Astrocyte (in vitro differentiated cells and primary cell): ENCODE measurements at places on chromosomes 4 and X. TPM values are rescaled to one million over a fixed set of nuclear protein-coding genes. Genes with fewer than 3 reads are reported as not detected.

DNA sequence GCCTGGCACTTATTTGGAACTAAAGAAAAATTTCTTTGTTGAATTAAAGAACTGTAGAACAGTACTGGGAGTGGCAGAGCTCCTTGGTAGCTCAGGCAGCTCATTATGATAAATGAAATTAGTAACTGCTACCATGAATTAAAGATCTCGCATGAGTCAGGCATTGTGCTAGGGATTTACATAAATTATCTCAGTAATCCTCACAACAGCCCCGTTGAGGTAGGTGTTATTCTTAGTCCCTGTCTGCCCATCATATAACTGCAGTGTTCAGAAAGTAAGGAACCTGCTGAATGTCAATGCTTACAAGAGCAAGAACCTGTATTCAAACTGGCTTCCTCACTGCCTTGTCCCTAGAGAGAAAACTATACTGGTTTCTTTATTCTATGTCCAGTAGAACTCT is 108.3 kb downstream of the NLGN4X start:
- no peak for DNase-seq

DNA sequence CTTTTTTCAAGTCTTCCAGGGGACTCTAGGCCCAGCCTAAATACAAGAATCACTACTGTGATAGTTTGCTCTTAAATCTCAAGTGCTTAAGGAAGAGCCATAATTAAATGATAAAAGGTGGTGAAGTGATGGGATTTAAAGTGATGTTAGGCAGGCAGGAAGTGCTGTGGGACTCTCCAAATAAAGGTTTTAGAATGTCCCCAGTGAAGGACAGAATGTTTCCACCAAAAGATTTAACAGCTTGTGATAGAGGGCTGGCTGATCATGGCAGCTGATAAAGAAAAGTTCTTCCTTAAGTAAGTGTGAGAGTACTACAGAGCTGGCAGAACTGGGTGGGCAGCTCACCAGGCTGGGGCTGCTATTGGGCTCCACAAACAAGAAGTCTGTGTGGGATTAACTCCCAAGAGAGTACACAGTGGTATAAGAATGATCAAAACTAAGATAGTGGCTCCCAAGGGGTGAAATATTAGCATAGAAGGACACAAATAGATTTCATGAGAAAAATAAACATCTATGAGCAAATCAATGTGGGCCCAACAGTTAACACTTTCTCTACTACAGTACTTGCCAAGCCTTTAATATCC is 637.2 kb upstream of the CPEB2 start:
- no peak for DNase-seq

DNA sequence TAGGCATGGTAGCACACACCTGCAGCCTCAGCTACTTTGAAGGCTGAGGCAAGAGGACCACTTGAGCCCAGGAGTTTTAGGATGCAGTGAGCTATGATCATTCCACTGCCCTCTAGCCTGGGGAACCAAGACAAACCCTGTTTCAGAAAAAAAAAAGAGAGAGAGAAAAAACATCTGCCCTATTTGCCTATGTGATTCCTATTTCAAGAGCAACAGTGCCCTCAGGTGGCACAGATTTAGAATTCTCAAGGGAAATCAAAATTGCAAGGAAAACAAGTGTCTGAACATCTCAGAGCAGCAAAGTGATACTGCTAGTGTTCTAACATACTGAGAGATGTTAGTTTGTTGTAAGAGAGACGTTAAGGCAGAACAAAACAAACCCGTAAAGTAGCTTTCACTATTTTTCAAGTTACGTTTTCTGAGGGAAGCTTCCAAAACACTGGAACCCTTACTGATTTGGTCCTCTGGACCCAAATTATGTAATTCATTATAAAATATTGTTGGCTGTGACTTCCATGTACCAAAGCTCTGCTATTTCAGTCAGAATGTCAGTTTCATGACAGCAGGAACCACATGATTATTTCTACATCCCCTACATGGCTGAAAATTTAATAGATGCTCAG is 7.9 kb downstream of the BDH2 start:
- DNase-seq = peak; percentile 31

DNA sequence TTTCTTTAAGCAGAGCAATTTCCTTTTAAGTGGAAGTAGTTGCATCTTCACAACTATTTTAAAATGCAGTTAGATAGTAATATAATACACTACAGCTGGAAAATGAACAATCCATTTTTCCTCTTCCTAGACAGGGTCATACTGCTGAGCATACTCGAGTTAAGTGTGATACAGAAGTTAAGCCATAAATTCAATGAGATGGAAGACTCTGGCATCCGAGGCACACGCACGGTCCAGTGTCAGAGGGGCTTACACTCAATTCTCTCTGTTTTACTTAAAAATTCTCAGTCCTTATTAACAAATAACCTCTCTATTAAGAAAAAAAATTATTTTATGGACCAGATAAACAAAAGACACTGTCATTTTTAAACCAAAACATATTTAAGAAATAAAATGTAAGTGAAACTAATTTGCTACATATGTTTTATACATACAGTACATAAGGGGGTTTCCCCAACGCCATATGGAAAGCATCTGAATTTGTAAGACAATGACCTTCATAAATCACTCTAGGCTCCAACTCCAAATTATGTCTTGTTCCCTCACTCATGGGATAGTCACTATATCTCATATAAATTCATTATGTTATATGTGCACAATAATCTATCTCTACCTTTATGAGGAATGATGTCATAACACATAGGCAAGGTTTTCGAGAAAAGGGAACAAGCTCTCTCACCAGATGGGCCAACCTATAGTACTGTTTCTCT is 315.3 kb downstream of the PAPSS1 start:
- no peak for DNase-seq

The ELOVL6 gene
- 19.2 and 25.5 TPM in 2 replicates for total RNA-seq

DNA sequence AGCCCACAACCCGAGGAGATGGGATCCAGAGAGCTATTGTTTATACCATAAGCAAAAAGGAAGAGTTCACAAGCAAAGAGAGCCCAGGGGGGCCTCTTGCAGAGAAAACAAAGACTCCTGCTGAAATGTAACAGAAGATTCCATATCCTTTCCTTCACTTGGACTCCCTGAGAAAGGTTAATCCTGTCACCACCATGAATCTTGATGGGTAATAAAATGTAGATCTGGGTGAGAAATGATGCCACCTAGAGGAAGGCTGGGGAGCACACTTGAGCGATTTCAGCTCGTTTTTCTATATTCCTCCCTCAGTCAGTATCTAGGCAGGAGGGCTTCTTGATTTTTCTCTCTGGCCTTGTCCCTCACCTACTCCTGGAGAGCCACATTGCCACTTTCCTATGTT is 10.2 kb upstream of the KCNE5 start:
- no peak for DNase-seq

GRCh38 chrX:104432321-104432720 is 133.7 kb upstream of the IL1RAPL2 start:
- no peak for DNase-seq

The PRSS12 gene
- total RNA-seq = 2.1 and 4.1 TPM in 2 replicates

DNA sequence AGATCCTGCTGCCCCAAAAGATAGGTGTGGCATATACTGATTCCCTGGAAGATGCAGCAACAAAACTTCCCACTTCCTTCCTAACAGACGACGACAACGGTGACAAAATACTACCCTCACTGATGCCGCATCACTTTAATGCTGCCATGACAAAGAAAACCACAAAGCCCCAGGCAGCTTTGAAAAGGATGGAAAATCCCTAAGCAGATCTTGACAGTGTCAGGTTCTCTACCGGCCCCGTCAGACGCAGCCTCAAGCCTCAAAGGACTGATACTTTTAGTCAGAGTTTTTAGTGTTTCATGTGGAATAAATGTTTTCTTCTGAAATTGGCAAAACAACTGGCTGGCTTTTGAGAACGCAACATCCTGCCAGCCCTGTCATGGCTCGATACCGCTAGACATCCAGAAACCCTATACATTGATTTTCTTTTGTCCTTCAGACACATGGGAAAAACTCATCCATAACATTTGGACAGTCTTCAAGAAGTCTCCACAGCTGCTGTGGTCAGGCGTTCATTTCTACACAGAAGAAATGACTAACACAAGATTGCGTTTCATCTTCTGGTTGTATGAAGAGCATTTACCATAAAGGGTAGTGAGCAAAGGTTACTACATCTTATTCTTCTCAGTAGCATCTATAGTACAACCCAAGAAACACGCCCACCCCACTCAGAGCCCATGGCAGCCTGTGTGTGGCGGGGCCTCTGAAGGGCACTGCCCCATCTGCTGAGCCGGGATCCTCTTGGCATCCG is 60.1 kb downstream of the GATB start:
- no peak for DNase-seq

GRCh38 chr4:134756421-134756820 is 554.8 kb upstream of the PABPC4L start:
- no peak for DNase-seq

The USO1 gene
- total RNA-seq = 104 and 105 TPM in 2 replicates

The DMD gene
- total RNA-seq = 22.2 and 25.0 TPM in 2 replicates

DNA sequence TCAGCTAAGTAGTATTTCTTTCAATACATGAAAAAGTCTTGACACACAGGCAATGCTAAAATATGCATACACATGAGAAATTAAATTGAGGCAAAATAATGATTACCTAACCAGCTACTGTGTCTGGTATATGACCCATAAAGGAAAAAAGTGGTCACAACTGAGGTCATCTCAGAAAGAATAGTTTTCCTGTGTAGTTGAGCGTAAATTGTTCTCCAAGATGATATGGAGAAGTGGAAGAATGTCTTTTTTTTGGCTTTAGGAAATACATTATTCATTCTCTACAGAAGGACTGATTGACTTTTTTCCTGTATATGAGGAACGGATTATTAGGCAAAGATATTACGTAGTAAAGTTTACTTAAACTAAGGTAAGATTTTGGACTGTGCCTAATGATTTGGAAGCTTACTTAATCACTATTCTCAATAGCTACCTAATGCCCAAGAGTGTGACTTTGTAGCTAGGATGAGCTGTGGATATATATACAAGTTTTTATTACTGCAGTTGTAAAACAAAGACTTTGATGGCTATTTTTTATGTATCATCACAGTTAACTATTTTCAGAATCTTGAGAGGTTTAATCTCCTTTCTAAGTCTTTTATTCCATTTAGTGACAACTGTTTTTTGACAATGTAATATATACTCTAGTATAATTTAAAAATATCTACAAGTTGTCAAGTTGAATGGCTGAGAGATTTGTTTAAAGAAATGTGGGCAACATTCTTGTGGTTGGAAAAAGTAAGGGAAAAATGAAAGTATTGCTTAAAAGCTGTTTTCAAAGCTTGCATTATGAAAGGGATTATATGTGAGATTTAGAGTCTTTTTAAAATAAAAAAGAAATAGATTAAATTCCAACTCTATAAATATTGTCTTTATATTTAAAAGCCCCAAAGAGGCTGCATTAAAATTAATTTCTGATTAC is 100.2 kb downstream of the PDLIM5 start:
- peak; percentile 67 for DNase-seq

- DNase-seq = no peak
Observed at GRCh38 chr4:7819446-7819845, 120.2 kb downstream of the AFAP1 start.

The PRDM5 gene
- 5.3 and 6.5 TPM in 2 replicates for total RNA-seq

- no peak for DNase-seq
Observed at GRCh38 chr4:20724915-20725314, 24.7 kb downstream of the PACRGL start.

DNA sequence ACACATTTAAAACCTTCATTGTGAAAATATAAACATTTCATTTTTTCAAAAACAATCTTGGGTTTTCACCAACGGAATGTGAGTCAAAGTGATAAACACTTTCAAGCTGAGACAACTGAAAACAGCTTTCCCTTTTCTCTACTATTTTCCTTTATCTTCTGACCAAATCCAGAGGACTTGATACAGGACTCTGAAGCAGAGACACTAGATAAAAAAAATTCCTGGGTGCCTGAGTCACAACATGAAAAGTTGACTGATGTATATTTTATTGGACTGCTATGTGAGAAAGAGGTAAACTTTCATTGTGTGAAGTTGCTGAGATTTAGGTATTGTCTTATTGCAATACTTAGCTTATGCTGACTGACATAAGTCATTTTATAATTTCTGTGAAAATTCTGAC is 411.2 kb downstream of the SPOCK3 start:
- peak; percentile 18 for DNase-seq

GRCh38 chrX:20514358-20514757 is 247.6 kb upstream of the RPS6KA3 start:
- DNase-seq = peak; percentile 84

The TMSB15C gene
- 2.3 and 2.7 TPM in 2 replicates for total RNA-seq

The ITIH6 gene
- total RNA-seq = not detected in 2 replicates

DNA sequence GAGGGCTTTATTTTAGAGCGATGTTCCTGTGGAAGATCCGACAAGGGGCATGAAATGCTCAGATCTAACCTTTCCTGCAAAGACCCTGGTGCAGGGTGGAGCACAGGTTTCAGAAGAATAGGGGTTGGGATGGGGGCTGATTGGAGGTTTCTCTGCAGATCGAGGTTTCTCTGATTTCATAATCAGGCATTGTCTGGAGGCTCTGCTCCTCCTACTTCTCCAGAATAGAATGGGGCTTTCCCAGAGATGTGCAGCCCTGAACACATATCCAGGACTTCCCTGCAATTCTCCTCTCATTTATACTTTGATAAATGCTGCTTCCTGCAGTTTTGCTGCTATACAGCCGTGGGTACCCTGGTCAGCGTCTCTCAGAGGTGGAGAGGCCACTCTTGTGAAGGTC is 397.6 kb upstream of the BOD1L1 start:
- no peak for DNase-seq

GRCh38 chr4:4462970-4463369 is 76.1 kb downstream of the NSG1 start:
- no peak for DNase-seq

The HSFX2 gene
- total RNA-seq = 0.24 TPM in 1 of 2 replicates, not detected in the other

GRCh38 chrX:41348551-41348950 is 14.6 kb downstream of the DDX3X start:
- DNase-seq = no peak

GRCh38 chr4:15906020-15906443 is 32.5 kb downstream of the FGFBP1 start:
- DNase-seq = peak; percentile 68

The C4orf36 gene
- total RNA-seq = not detected in 2 replicates

- no peak for DNase-seq
Observed at GRCh38 chr4:2251795-2252529, 9.9 kb downstream of the MXD4 start.

- DNase-seq = peak; percentile 80
Observed at GRCh38 chr4:80231180-80231579, 33.9 kb downstream of the PRDM8 start.

GRCh38 chrX:131306601-131307000 is 17.5 kb upstream of the IGSF1 start:
- peak; percentile 5 for DNase-seq

DNA sequence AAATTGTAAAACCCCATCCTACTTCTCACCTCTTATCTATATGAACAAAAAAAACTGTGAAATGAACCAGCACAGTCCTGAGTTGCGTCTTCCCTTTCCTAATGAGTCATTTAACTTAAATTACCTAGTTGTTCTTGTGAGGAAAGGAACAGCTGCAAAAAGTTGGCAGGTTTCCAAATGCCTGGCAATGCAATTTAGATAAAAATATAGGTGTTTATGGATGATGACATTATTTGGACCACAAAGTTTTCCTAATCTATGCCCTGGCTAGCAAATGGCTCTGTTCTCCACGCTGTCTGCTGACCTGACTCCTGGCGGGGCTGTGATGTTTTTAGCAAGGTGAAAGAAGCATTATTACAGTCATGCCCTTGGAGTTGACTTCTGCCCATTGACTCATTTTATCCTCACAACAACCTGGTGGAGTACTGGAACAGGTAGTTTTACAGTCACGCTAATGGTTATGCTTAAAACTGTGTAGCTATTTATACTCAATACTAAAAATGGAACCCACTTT is 29.8 kb upstream of the RELL1 start:
- peak; percentile 62 for DNase-seq

- DNase-seq = no peak
Observed at GRCh38 chr4:8039290-8039689, 99.6 kb upstream of the AFAP1 start.
